ENCODE measurements at places on chromosomes 3 and 15.

GRCh38 chr3:8599146-8599545, 45.5 kb downstream of the SSUH2 start:
- DNase-seq: no peak

GRCh38 chr3:196003611-196004010, 78.3 kb downstream of the TFRC start:
- DNase-seq: no peak

DNA sequence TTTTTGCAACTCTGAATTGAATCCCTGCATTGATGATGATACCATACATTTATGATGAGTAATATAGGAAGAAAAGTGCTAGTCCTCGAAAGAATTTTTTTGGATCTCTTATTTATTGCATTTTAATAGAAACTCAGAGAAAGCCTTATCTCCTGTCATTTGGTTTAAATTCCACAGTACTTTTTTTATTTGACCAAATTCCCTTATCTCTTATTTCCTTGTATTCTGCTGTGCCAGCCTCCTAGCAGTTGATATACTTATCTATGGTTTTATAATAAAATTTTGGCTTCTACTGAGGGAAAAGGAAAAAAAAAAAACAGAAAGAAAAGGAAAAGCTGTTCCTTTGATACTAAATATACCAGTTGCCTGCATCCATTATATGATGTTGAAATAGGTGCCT, 535.1 kb upstream of the NR2F2 start:
- DNase-seq: no peak

DNA sequence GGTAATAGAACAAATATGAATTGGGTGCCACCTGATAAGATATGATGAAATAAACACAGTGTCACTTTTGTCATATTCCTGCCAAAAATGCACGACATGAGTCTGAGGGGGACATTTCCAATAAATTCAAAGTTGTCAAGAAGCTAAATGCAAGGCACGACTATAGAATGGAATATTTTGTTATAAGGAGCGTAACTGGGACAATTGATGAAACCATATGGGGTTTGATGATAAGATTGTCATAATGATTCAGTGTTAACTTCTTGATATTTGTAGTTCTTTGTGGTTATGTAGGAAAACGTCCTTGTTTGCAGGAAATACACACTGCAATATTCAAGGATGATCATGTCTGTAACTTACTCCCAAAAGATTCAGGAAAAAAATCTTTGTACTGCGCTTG, 163.3 kb downstream of the MEX3B start:
- no peak for DNase-seq

- DNase-seq: no peak
Measured at GRCh38 chr15:71597126-71597525, 213.2 kb upstream of the NR2E3 start.

DNA sequence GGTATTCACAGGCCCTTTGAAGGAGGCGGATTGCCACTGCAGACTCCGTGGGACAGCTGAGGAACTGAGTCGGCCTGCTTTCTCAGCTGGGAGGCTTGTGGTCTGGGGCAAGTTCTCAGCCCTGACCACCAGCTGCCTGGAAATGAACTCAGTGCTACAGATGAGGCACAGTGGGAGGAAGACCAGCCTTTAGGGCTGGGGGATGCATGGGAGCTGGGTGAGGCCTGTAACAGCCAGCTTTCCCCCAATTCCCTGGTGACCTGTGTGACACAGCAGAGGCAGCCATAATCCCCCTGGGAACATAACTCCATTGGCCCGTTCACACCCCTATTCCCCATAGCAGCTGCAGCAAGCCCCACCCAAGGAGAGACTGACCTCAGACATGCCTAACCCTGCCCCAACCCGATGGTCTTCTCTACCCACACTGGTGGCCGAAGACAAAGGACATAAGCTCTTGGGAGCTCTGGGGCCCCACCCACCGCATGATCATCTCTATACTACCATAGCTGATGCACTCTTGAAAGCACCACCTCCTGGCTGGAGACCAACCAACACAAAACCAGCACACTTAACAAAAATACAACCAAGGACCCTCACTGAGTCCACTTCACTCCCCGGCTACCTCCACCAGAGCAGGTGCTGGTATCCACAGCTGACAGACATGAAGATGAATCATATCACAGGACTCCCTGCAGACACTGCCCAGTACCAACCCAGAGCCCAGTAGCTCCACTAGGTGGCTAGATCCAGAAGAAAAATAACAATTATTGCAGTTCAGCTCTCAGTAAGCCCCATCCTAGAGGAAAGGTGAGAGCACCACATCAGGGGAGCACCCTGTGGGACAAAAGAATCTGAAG, 24.9 kb downstream of the ZMAT3 start:
- no peak for DNase-seq

DNA sequence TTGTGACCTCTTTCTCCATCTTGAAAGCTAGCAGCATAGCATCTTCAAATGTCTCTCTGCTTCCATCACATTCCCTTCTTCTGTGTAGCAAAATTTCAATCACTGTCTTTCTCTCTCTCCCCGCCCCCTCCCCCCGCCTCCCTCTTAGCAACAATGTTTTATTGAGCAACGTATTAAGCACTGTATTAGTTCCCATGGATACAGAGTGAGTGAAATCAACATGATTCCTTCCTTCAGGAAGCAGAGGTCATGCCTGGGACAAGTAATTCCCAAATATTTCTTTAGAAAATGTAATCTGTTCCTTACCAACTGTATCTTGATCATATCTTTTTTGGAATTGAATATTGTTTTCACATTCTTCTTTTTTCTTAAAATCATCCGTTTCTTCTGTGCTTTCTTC, 373.7 kb upstream of the NECTIN3 start:
- DNase-seq: no peak

DNA sequence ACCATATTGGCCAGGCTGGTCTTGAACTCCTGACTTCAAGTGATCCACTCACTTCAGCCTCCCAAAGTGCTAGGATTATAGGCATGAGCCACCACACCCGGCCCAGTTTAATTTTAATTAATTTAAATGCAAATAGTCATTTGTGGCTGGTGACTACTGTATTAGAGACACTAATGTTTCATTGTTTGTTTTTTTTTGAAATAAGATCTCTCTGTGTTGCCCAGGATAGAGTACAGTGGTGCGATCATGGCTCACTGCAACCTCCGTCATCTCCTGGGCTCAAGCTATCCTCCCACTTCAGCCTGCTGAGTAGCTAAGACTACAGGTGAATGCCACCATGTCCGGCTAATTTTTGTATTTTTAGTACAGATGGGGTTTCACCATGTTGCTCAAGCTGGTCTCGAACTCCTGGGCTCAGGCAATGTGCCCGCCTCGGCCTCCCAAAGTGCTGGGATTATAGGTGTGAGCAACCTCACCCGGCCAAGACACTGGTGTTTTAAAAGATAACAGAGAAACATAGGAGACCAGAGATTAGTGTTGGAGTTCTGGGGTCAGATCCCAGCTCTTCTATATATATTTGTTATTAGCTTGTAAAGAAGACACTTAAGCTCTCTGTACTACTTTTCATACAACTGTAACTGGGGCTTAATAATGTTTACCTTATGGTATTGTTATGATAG, 34.5 kb upstream of the RAB11A start:
- no peak for DNase-seq

DNA sequence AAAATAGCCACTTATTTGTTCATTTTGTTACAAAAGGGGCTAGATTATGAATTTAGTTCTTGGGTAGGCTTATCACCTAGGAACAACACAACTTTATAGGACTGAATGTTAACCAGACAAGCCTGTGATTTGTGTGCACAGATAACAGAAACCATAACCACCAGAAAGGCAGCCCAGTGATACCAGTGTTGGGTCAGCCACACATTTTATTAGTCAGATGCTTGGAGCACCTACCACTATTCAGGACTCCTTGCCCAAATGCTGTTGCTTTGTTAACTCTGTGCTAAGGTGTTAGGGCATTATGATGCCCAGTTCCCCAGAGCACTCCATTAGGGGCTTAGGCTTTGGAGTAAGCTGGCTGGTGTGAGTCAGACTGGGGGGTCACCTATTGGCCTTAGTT, 22.5 kb downstream of the PLCL2 start:
- DNase-seq: no peak

- no peak for DNase-seq
Measured at GRCh38 chr15:64351265-64351664, 4.7 kb downstream of the CSNK1G1 start.

- no peak for DNase-seq
Measured at GRCh38 chr15:56366211-56366610, 985 bp downstream of the TEX9 start.

DNA sequence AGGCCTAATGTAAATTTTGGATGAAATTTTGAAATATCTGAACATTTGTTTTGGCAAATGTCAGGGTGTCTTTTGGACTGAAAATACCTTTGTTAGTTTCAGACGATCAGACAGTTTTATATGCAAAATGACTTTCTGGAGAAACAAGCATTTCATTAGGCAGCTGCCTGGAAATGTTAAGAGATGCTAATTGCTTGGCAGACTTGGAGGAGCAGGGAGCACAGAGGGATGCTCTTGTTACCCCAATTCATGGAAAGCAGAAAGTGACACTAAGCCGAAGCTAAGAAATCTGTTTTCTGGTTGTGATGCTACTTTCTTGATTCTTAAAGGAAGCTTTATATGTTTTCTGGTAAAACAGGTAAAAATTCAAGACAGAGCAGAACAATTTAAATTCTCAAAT, 204.3 kb upstream of the GBE1 start:
- DNase-seq: no peak

DNA sequence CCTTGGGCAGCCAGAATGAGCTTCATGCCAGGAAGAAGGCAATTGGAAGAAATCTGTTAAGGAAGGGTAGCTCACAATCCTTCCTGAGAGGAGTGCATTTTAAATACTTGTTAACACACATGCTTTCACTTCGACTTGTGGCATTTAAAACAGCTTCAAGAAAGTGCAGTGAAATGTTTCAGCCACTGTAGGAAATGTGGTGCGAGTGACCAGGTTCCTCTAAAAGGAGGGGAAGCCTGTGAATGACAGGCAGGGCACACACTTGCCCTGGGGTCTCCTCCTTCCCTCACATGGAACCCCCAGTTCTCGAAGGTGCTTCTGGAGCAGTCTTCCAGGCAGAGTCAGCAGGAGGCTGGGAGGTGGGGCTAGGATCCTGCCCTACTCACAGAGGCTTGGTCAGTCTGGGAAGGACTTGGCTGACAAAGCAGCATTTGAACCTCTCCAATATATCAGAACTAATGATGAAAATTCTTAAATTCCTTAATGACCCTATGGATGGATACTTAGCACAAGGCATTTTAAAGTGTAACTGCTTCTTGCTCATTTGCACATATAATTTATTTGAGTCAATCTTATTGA, 358.6 kb downstream of the CHST2 start:
- DNase-seq: no peak

GRCh38 chr3:159964166-159964973, 24.3 kb upstream of the IL12A start:
- DNase-seq: no peak

GRCh38 chr15:70528270-70528706, 235.1 kb downstream of the UACA start:
- DNase-seq: peak; percentile 50

DNA sequence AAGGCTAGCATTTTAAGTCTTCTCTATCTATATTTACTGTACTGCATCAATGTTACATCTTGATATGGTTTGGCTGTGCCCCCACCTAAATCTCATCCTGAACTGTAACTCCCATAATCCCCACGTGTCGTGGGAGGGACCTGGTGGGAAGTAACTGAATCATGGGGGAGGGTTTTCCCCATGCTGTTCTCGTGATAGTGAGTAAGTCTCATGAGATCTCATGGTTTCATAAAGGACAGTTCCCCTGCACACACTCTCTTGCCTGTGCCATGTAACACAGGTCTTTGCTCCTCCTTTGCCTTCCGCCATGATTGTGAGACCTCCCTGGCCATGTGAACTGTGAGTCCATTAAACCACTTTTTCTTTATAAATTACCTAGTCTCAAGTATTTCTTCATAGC, 161.5 kb downstream of the TBC1D5 start:
- DNase-seq: no peak

DNA sequence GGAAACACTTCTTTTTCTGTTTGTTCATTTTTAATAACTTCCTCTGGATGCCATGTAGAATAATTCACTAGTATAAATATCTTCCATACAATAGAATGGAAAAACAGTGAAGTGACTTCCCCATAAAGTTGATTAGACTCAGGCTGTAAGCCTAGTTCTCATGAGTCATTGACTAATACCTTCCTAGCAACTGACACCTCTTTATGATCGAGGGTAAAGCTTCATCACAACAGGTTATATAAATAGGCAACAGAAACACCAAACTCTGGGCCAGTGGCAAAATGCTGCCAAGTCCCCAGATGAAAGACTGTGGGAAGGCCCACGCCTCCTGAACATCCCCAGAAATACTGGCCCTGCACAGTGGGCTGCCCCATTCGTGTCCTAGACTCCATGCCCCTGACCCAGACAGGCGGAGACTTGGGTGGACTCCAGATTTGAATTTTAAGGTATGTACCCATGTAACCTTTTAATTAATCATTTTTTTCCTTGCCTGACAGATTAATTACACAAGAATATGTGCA, 71.3 kb upstream of the TBC1D23 start:
- no peak for DNase-seq

- no peak for DNase-seq
Measured at GRCh38 chr3:107408513-107408912, 31.3 kb downstream of the CCDC54 start.

DNA sequence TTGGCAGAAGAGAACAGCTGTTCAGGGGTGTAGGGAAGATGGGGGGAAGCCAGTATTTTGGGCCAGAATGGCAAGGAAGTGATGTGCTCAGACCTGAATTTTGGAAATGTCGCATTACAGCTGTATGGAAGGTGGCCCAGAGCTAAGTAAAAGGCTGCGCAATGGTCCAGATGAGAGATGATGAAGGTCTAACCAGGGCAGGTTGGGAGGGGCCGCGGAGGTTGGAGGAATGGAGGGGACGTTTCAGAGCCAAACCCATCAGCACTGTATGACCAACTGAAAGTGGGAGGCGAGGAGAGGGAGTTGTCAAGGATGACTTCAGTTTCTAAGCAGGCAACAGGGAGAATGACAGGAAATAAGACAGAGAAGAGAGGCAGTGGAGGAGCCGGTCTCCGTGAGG, 60.8 kb downstream of the ADCY5 start:
- DNase-seq: no peak

DNA sequence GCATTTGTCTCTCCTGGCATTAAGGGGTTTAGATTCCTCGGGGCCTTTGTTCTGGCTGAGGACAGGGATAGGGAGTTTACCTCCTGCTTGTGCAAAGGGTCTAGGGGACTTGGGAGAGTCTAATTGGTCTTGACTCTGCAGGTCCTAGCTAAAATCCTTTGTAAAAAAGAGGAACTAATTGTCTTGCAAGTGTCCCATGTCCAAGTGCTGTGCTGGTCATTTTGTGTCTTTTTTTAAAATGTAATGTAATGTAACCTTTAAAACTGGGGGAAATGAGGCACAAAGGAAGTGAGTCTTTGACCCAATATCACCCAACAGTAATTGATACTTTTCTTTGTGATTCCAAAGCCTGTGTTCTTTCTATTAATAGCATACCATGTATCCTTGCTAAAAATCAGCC, 14.9 kb upstream of the C3orf80 start:
- DNase-seq: no peak

GRCh38 chr15:68994981-68995761, 19.3 kb upstream of the NOX5 start:
- no peak for DNase-seq

Data from CD4-positive, alpha-beta T cell treated with Interferon gamma for 1 hour (primary cell).